ENCODE measurements at places on chromosomes 6 and 20.
A peak's percentile ranks its signal among the peaks of the same experiment; 100 is the strongest.

DNA sequence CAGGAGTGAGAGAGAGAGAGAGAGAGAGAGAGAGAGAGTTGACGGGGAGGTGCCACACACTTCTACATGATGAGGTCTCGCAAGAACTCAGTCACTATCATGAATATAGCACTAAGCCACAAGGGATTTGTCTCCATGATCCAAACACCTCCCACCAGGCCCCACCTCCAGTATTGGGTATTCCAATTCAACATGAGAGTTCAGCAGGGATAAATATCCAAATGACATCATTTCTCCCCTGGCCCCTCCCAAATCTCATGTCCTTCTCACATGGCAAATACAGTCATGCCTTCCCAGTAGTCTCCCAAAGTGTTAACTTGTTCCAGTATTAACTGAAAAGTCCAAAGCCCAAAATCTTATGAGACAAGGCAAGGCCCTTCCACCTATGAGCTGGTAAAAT, 330.7 kb downstream of the CDH26 start:
- DNase-seq: no peak

DNA sequence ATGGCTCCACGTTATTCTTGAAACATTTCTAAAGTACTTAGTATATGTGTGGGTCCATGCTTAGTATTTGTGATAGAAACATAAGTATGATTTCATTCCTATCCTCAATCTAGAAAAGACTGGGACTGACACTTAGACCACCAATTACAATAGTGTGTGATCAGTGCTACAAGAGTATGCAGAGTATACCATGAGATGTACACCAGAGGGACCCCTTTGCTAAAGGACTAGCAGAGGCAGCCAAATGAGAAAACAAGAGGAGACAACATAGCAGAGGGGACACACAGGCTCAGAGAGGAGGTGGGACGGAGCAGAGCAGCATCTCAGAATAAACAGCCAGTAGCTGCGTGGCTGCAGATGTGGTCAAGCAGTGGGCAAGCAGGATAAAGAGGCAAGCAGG, 21.0 kb downstream of the RMND1 start:
- DNase-seq: no peak

DNA sequence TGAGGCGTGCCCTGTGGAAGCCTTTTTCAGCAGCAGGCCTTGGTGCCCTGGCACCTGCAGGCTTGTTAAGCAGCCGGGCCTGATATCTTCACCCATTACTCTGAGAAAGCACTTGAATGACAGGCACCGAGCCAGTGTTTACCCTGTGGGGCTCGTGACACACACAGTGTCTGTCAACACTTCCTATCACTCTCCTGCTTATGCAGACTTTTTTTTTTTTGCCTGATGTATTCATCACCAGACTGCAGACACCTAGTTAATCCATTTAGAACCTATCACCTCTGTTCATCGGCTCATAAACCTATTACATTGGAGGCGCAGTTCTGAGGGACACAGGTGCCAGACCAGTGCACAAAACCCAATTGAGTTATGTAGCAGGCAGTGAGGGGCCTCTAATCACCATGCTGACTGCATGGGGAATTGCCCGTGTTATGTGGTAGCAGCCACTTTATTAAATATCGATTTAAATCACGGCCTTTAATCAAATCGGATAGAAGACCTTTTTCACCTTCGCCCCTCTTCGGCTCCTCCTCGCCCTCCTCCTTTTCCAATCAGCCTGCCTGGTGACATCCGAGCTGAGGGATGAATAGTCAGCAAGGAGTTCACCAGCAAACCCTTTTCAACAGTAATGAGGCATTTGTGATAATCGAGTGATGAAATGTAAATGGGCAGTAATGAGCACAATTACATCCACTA, 962.9 kb upstream of the SLC35B3 start:
- peak; percentile 11 for DNase-seq

DNA sequence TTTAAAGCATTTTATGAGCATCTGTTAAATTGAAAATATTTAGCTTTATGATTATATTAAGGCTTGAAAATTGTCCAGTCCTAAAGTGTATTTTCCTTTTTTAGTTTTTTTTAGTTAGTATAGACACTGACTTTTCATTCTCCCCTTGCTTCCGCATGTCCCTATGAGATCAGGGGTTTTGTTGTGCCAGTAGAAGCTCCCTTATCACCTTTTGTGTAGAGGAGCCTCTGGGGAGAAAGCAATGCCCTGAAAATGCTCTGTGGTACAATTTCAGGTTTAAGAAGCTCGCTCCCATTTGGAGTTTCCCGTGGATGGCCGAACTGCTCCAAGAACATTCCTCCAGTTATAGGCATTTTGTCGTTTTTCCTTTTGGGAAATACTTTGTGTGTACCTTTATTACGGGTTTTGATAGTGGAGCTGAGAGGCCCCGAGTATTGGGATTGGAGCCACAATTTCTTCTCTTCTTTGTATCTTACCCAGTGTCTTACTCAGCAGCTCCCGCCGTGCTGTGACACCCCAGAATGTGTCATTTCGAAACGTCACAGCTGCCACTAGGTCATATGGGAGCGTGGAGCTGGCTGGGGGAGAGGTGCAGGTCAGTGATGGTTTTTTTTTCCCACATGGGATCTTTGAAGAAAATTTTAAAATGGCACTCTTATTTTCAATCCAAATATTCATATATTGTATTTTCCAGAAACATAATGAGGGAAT, 49.9 kb downstream of the RPRD1B start:
- DNase-seq: no peak

- DNase-seq: no peak
Observed at GRCh38 chr6:133555685-133556084, 314.5 kb downstream of the EYA4 start.

DNA sequence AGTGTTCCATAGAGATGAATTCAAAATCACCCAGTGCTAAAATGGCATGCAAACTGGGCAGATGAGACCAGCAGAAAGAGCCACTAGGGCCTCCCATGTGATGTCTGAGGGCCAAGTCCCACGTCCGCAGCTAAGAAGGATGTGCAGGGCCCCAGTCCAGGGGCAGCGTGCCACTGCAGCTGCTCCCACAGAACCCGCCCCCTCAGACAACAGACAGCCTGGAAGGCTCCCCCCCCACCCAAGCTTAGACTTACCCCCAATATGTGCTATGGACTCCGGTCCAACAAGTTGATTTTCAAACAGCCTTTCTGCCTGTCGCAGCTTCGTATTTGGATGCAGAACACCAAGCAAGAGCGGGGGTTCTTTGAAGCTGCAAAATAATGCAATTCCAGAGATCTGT, 14.0 kb downstream of the APMAP start:
- no peak for DNase-seq

- no peak for DNase-seq
Observed at GRCh38 chr20:19465536-19465935, 253.1 kb downstream of the SLC24A3 start.

DNA sequence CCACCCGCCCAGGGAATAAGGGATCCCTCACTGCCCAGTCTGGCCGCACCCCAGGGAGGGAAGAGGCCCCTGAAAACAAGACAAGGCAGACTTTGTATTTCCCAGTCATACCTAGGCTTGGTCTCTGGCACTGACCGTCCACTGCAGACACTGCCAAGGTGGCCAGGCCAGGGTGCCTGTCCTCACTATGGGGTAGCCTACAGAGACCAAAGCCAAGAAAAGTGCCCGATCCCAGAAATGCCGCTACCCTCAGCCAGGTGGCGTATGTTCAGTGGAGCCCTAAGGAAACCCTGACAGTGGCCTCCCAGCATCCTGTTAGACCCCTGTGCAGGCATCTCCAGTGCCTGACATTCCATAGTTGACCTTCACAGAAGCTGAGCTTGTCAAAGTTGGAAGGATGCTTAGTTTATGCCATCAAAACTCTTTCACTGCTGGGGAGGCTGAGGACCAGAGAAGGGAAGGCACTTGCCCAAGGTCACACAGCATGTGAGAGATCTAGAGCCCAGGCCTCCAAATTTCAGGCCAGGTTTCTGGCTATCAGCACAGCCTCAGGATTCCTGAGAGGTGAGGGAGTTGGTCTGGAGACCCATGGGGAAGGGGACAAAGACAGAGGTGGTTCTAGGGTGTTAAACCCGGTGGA, 2.5 kb downstream of the SCRT2 start:
- DNase-seq: no peak

GRCh38 chr20:8670893-8671215, 398.0 kb upstream of the PLCB4 start:
- no peak for DNase-seq

- peak; percentile 59 for DNase-seq
Observed at GRCh38 chr6:2875359-2876191, 27.5 kb downstream of the SERPINB9 start.

DNA sequence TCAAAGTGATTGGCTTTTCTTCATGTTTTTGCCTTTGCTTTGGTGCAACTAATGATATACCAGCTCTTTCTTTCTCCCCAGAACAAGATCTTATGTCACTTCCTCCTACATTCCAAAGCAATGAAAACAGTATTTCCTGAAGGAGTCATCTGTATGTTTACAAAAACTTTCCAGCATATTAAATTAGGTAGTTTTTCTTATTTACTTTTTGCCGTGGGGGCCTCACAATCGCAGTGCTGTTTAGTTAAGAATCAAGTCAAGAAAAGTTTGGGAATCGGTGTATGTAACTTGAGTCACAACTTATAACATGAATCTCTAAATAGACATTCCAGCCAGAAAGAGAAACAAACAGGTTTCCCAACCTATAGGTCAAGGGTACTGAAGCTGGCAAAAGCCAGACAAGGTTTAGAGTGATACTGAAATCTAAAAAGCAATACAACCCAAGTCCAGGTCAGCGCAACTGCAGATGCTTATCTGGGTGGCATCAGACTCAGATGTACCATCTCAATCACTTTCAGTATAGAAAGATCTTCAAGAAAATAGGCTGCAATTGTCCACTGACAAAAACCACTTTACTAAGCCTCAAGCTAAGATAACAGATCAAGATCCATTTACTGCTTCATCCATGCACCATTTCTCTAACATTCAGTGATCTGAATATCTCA, 63.6 kb downstream of the IPCEF1 start:
- DNase-seq: no peak

DNA sequence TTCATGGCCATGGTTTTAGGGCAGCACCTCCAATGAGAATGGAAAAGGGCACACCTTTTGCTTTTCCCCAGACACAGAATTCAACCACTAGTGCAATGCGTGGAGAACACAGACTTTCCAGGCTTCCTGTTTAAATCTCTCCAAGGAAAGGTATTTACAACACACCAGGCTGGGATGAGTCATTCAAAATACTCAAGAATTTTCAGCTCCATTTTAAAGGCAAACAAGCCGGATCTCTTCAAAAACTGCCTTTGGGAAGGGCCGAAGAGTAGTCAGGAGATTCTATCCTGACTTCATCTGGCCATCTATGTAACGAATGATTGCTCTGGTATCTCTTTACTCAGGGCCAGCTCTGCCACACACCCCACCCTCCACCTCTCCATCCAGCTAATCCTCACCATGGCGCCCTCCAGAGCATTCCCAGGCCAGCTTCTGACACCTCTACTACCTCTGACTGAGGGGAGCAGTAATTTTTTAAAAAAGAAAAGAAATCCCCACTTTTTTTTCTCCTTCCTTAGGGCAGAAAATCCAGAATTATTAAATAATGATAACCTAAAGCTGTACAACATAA, 254.6 kb downstream of the LY86 start:
- DNase-seq: no peak

GRCh38 chr6:15062516-15063252, 183.2 kb upstream of the JARID2 start:
- DNase-seq: no peak

- no peak for DNase-seq
Observed at GRCh38 chr20:64065062-64065973, 2.3 kb downstream of the TCEA2 start.

GRCh38 chr6:12293235-12293930, 3.2 kb downstream of the EDN1 start:
- DNase-seq: no peak

- no peak for DNase-seq
Observed at GRCh38 chr6:33116417-33116816, 40.6 kb downstream of the HLA-DPB1 start.

- no peak for DNase-seq
Observed at GRCh38 chr6:33740794-33741193, 5.9 kb downstream of the IP6K3 start.

DNA sequence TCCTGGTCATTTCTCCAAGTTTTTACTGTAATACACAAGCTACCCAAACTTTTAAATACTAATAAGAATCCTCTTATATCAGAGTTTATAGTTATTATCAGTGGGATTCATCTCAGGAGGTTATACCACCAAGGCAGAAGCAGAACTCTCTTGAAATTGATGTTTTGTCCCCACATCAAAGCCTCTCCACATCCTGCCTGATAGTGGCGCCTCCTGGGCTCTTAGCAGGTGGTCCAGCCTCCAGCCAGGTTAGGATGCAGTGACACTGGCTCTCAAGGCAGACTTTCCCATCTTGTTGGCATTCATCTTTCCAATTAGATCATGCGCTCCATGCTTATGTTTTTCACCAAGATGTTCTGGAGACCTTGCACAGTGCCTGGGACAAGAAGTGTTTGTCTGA, 81.8 kb upstream of the INSM1 start:
- no peak for DNase-seq

DNA sequence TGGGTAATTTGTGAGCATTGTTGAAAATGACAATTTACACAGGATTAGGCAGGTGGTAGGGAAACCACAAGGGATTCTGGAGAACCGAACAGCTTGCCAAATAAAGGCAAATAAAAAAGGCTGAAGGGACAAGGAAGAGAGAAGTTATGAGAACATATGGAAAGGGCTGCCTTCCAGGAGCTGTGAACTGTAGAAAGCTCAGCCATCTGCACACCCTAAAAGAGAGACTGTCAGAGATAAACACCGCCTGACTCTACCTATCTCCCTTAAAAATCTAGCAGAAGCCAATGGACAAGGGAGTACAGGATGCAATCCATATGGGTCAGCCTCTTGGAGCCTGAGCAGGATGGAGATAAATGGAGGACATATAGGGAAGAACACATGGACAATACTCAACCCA, 12.7 kb upstream of the SLC17A1 start:
- no peak for DNase-seq

GRCh38 chr20:23609486-23610109, 3.9 kb upstream of the CST9 start:
- DNase-seq: no peak

DNA sequence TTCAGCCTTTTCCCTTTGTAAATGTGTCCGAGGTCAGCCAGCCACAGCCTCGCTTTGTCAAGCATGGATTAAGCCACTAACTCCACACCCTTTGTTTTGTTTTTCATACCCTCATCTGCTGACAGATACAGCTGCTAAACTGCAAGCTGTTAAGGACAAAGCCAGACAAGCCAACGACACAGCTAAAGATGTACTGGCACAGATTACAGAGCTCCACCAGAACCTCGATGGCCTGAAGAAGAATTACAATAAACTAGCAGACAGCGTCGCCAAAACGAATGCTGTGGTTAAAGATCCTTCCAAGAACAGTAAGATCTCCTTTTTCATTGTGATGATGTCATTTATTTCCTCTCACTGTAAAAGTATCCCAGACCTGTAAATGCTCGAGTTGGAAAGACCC, 269.3 kb downstream of the ARHGAP18 start:
- no peak for DNase-seq
